Sigmoid colon (tissue), 7 donors: ENCODE measurements at places on chromosomes 5 and 9. TPM values are rescaled to one million over a fixed set of nuclear protein-coding genes. Genes with fewer than 3 reads are reported as not detected.

The CYSRT1 gene
- total RNA-seq, result 0.33 TPM

The UBE2D2 gene
- 61.5 TPM for total RNA-seq

The PDE8B gene
- total RNA-seq, result 11.3 TPM

The GDA gene
- total RNA-seq, result not detected

The EPB41L4A gene
- 5.0 TPM for total RNA-seq

The TMEM232 gene
- 4.4 TPM for total RNA-seq

The SMIM33 gene
- not detected for total RNA-seq

The FAM221B gene
- total RNA-seq, result not detected

The SMIM23 gene
- not detected for total RNA-seq

The TSSK1B gene
- not detected for total RNA-seq

DNA sequence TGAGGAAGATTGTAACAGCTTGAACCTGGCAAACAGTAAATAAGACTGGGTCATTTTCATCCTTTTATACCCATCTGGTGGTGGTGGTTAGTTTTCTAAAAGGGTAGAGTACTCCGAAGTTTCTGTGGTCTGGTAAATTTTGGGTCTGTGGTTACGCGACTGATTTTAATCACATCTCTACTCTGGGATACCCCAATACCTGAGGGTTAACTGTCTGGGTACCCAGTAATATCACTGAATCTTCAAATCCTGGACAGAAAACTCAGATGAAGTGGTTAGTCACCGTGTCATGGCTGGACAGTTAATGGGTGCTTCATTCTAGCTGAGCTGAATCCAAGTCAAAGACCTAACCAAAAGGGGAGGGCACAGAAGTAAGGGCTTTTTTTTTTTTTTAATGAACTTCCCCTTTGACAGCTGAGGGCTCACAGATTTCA is 474.2 kb downstream of the GADD45G start:
- H3K4me3 ChIP-seq, result no peak overlapping the region
- no peak for DNase-seq
- no peaks in the 10 kb centered on the region for H3K36me3 ChIP-seq
- no peaks in the 10 kb centered on the region for H3K27me3 ChIP-seq
- no peaks in the 10 kb centered on the region for H3K4me1 ChIP-seq

DNA sequence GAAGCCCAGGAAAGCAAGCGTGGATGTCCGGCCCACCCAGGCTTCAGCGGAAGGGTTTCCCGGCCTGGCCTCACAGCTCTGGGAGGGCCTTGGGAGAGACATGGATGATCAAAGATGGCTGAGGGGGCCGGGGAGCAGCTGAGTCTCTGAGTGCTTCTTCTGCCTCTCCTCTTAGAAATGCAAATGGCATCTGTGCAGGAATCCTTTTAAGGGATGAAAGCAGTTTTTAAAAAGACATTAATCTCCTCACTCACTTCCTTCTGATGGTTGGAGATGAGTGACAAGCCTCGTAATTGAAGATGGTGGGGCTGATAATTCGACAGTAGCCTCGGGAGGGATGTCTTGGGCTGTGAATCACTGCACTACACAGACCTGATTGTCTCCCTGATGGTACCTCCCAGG is 24.3 kb upstream of the PITX1 start:
- H3K27me3 ChIP-seq, result peaks cover 8% of the 10 kb centered on the region
- DNase-seq, result no peak
- no peak overlapping the region for H3K27ac ChIP-seq
- H3K4me1 ChIP-seq, result no peaks in the 10 kb centered on the region

- H3K4me1 ChIP-seq, result no peaks in the 10 kb centered on the region
- no peak overlapping the region for H3K27ac ChIP-seq
- no peak overlapping the region for H3K4me3 ChIP-seq
- no peaks in the 10 kb centered on the region for H3K36me3 ChIP-seq
Observed at GRCh38 chr5:10161778-10162177, 87.9 kb downstream of the ATPSCKMT start.

DNA sequence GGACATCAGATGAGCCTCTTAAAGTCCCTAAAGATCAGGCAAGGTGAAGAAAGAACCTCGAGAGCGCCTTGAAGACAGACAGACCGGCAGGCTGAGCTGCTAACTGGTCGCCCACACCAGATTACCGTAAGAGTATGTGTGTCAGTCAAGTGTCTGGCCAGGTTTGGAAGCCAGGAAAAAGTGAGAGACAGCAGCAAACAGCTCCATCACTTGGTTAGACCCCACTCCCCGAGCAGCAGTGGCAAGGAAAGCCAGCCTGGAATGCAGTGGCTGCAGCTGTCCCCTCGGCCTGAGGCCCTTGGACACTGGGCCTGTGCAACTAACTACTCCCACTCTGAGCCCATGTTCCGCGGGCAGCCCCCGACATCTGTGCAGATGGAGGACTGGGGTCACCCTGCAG is 214.1 kb downstream of the DIRAS2 start:
- no peaks in the 10 kb centered on the region for H3K36me3 ChIP-seq
- H3K27me3 ChIP-seq, result no peaks in the 10 kb centered on the region
- no peak overlapping the region for H3K27ac ChIP-seq
- H3K4me1 ChIP-seq, result no peaks in the 10 kb centered on the region

DNA sequence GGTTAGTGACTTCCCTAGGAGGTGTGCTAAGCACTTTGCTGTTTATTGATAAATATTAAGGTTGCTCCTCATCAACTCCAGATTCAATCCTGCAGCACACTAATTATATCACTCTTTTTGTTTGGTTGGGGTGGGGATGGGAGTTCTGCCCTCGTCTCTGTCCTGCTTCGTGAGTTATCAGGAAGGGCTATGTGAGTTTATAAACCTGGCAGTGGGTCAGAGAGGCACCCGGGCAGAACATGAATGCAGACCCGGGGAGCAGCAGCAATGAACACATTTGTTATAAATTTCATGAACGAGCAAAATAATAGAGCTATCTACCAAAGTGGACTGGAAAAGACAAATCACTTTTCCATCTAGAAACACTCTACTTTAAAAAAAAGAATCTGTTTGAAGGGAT is 125.5 kb upstream of the WWC1 start:
- no peaks in the 10 kb centered on the region for H3K27me3 ChIP-seq
- DNase-seq, result no peak
- H3K4me3 ChIP-seq, result no peak overlapping the region
- H3K4me1 ChIP-seq, result peaks cover 4% of the 10 kb centered on the region
- no peaks in the 10 kb centered on the region for H3K36me3 ChIP-seq

DNA sequence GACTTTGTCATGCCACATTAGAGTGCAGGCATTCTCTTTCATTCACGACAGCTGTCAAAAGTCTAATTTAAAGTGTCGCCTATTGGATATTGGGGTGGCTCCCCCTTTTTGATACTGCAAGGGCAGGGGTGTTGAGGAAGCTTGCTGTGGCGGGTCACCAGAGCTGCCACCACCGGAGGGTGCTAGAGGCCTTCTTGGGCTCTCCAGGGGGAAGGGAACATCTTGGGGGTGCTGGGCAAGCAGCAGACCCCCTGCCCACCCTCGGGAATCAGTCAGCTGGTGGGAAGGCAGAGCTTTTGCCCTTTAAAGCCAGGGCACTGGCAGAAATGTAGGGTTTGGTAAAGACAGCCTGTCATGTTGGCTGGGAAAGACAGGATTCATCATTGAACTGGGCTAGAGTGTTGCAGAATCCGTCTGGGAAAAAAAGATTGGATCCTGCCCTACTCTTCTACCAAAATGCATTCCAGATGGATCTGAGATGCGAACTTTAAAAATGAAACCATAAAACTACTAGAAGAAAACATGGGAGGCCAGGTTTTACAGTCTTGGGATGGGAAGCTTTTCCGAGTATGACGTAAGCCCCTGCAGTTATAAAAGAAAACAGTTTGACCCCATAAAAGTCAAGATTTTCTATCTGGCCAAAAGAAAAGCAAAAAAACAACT is 22.3 kb downstream of the COL5A1 start:
- no peak overlapping the region for H3K4me3 ChIP-seq
- no peaks in the 10 kb centered on the region for H3K36me3 ChIP-seq
- no peaks in the 10 kb centered on the region for H3K27me3 ChIP-seq
- DNase-seq, result peak; percentile 65
- H3K27ac ChIP-seq, result peak overlapping the region; percentile 92

DNA sequence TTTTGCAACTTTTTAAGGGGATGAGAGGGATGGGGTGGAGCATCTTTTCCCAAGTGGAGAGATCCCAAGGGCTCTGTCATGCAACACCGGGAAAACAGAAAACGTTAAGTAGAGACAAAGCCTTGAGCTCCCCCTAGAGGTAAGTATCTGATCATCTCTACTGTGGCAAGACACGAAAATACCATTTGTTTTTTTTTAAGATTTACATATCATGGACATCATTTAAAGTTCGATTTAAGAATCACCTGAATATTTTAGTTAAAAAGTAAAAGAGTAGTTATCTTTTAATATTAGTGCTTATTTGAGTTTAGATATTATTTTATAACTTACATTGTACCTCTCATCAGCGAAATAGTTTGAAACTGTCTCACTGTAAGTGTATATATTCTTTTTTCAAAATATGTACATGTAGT is 200.4 kb downstream of the LRRC70 start:
- no peak for DNase-seq
- no peaks in the 10 kb centered on the region for H3K4me1 ChIP-seq
- H3K36me3 ChIP-seq, result no peaks in the 10 kb centered on the region
- H3K4me3 ChIP-seq, result no peak overlapping the region
- H3K27ac ChIP-seq, result no peak overlapping the region

DNA sequence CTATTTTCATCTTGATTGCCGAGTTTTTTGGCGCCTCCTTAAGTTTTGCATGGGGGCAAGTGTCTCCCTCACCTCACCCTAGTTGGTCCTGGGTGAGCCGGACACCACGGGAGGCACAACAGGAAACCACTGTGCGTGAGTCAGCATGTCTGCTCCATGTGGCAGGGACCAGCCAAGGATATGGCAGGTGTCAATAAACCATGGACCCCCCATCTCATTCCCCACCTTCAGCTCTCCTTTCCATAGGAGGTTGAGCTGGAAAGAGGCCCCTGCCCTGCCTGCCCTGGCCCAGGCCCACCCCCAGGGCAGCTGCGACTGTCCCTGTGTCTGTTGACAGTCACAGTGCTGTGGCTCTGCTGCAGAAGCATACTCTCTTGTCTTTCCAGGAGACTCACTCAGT is 3.1 kb downstream of the SPACA9 start:
- no peak overlapping the region for H3K4me3 ChIP-seq
- peaks cover 4% of the 10 kb centered on the region for H3K4me1 ChIP-seq
- H3K27ac ChIP-seq, result no peak overlapping the region
- no peaks in the 10 kb centered on the region for H3K27me3 ChIP-seq
- no peak for DNase-seq

GRCh38 chr5:158033724-158034123 is 174.8 kb upstream of the CLINT1 start:
- H3K27ac ChIP-seq, result no peak overlapping the region
- H3K27me3 ChIP-seq, result no peaks in the 10 kb centered on the region
- no peak for DNase-seq
- H3K4me1 ChIP-seq, result no peaks in the 10 kb centered on the region
- H3K4me3 ChIP-seq, result no peak overlapping the region

GRCh38 chr5:14246350-14247053 is 103.4 kb downstream of the TRIO start:
- H3K36me3 ChIP-seq, result no peaks in the 10 kb centered on the region
- no peak for DNase-seq
- no peak overlapping the region for H3K27ac ChIP-seq
- no peaks in the 10 kb centered on the region for H3K27me3 ChIP-seq
- no peak overlapping the region for H3K4me3 ChIP-seq
